Glutamatergic neuron (in vitro differentiated cells): ENCODE measurements at places on chromosomes 11 and 22. TPM values are rescaled to one million over a fixed set of nuclear protein-coding genes. Genes with fewer than 3 reads are reported as not detected.
A peak's percentile ranks its signal among the peaks of the same experiment; 100 is the strongest.

DNA sequence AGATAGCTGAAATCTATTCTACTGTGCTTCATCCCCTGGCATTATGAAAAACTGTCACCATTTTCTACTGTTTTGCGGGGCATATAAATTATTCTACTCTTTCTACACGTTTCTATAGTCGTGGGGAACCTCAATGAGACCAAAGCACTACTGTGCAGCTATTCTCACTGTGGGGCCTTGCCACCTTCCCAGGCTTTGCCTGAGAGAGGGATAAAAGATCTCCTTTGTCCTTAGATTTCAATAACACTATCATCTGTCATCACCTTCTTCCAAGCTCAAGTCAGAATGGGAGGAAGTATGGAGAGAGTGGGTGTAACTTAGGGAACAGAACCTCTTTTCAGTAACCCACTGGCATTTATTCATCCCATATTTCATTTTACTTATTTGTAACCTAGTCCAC is 1462.1 kb upstream of the RAG2 start:
- no peaks in the 10 kb centered on the region for H3K27me3 ChIP-seq
- H3K4me3 ChIP-seq, result no peak overlapping the region
- H3K27ac ChIP-seq, result no peak overlapping the region
- no peaks in the 10 kb centered on the region for H3K4me1 ChIP-seq
- DNase-seq, result no peak
- no peaks in the 10 kb centered on the region for H3K36me3 ChIP-seq

DNA sequence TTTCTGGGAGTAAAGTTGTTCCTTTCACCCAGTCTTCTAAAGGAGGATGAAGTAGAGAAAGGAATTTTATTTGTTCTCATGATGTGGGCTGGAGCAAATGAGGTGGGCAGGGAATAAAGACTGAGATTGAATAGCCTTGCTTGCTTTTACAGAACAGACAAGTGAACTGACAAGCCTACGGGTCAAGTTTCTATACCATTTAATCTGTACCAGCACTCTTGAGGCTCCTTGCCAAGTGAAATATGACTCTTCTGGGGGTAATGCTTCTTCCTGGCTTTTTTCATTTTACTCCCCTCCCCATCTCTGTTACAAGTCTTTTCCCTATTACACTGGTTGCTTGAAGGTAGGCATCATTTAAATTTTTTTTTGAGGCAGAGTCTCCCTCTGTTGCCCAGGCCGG is 54.8 kb downstream of the CSTPP1 start:
- H3K4me3 ChIP-seq, result no peak overlapping the region
- H3K36me3 ChIP-seq, result peaks cover 8% of the 10 kb centered on the region
- no peak overlapping the region for H3K27ac ChIP-seq
- DNase-seq, result no peak

Gene SYT12
- total RNA-seq, result 0.37 TPM

DNA sequence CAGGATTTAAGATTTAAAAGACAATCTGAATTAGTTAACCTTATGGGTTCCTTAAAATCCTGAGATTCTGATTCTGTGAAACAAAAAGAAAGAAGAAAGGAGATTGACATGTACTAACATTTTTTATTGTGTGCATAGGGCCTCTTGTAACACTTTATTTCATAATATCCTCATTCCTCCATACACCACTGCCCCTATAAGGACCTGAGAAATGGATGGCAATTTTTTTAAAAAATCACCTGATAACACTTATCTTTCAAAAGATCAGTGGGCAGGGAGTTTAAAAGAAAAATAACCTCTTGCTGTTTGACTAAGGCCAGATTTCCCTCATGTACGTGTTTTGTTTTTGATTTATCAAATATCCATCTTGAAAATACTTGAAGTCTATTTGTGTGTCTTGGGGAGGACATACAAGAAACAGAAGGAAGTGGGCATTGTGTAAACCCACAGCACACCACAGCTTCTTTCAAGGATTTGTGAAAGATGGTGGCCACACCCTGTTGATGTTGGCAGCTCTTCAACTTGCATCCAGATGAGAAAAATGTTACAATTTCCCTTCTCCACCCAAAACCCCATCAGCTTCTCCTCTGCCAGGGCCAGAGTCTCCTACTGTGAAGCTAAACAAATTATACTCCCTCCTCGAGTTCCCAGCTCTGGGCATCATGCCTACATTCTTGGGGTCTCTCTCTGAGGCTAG is 35.0 kb upstream of the MPEG1 start:
- no peak for DNase-seq
- no peak overlapping the region for H3K27ac ChIP-seq
- H3K36me3 ChIP-seq, result no peaks in the 10 kb centered on the region

- DNase-seq, result peak; percentile 29
- H3K27me3 ChIP-seq, result peaks cover 8% of the 10 kb centered on the region
- peaks cover 4% of the 10 kb centered on the region for H3K36me3 ChIP-seq
- peaks cover 5% of the 10 kb centered on the region for H3K4me1 ChIP-seq
Observed at GRCh38 chr11:17013548-17014320, 480 bp downstream of the PLEKHA7 start.

DNA sequence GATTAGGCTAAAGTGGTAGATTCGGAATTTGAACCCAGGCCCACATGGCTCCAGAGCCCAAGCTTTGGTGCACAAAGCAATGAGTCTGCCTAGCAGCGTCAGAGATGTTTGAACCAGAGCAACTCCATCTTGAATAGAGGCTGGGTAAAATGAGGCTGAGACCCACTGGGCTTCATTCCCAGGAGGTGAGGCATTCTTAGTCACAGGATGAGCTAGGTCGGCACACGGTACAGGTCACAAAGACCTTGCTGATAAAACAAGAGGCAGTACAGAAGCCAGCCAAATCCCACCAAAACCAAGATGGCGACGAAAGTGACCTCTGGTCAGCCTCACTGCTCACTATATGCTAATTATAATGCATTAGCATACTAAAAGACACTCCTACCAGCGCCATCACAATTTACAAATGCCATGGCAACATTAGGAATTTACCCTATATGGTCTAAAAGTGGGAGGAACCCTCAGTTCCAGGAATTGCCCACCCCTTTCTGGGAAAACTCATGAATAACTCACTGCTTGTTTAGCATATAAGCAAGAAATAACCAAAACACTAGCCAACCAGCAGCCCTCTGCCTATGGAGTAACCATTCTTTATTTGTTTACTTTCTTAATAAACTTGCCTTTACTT is 40.3 kb upstream of the DAGLA start:
- H3K36me3 ChIP-seq, result no peaks in the 10 kb centered on the region
- H3K27ac ChIP-seq, result no peak overlapping the region
- no peak overlapping the region for H3K4me3 ChIP-seq
- H3K27me3 ChIP-seq, result peaks cover 9% of the 10 kb centered on the region
- DNase-seq, result no peak
- H3K4me1 ChIP-seq, result peaks cover 14% of the 10 kb centered on the region

Gene PATE4
- not detected for total RNA-seq

- H3K27me3 ChIP-seq, result no peaks in the 10 kb centered on the region
- no peak for DNase-seq
- H3K4me3 ChIP-seq, result no peak overlapping the region
- H3K27ac ChIP-seq, result no peak overlapping the region
- no peaks in the 10 kb centered on the region for H3K36me3 ChIP-seq
Observed at GRCh38 chr11:121237686-121238658, 54.6 kb upstream of the SC5D start.

Gene APOA5
- total RNA-seq, result not detected

GRCh38 chr11:110909336-110909735 is 197.1 kb upstream of the ARHGAP20 start:
- no peak overlapping the region for H3K27ac ChIP-seq
- no peaks in the 10 kb centered on the region for H3K36me3 ChIP-seq
- no peaks in the 10 kb centered on the region for H3K27me3 ChIP-seq
- DNase-seq, result no peak
- H3K4me3 ChIP-seq, result no peak overlapping the region

GRCh38 chr22:24497841-24498258 is 2.7 kb downstream of the UPB1 start:
- DNase-seq, result no peak
- H3K4me1 ChIP-seq, result peaks cover 27% of the 10 kb centered on the region
- no peak overlapping the region for H3K4me3 ChIP-seq
- no peaks in the 10 kb centered on the region for H3K36me3 ChIP-seq
- no peak overlapping the region for H3K27ac ChIP-seq

Gene OR51B5
- not detected for total RNA-seq

GRCh38 chr11:73452726-73453125 is 76.5 kb downstream of the RELT start:
- H3K4me1 ChIP-seq, result peaks cover 6% of the 10 kb centered on the region
- H3K27me3 ChIP-seq, result no peaks in the 10 kb centered on the region
- H3K27ac ChIP-seq, result no peak overlapping the region
- H3K4me3 ChIP-seq, result no peak overlapping the region
- H3K36me3 ChIP-seq, result no peaks in the 10 kb centered on the region
- no peak for DNase-seq

Gene OR8A1
- total RNA-seq, result not detected

Gene ZBED4
- total RNA-seq, result 53.5 TPM

GRCh38 chr11:18225913-18226312 is 10.7 kb downstream of the SAA4 start:
- no peak for DNase-seq
- peaks cover 2% of the 10 kb centered on the region for H3K27me3 ChIP-seq
- no peak overlapping the region for H3K4me3 ChIP-seq
- no peak overlapping the region for H3K27ac ChIP-seq
